ENCODE measurements at places on chromosomes 11 and 22. TPM values are rescaled to one million over a fixed set of nuclear protein-coding genes. Genes with fewer than 3 reads are reported as not detected.

LINC01488 gene
- not detected for total RNA-seq

- peaks cover 59% of the 10 kb centered on the region for H3K4me1 ChIP-seq
- no peaks in the 10 kb centered on the region for H3K36me3 ChIP-seq
- H3K4me3 ChIP-seq: no peak overlapping the region
These were observed 37.7 kb upstream of the BLID start for GRCh38 chr11:122153746-122154145.

DNA sequence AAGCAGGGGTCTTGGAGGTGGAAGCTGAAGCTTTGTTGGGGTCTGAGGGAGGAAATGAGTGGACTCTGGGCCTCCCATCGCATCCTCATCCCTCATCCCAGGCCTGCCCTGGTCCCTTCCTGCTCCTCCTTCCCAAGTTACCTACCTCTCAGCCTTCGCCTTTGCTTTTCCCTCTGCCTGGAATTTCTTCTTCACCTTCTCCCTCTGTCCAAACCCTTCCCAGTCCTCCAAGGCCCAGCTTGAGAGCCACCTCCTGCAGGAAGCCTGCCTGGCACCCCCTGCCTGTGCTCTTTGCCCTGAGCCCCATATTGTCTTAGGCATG, 2.1 kb upstream of the NUDT8 start:
- H3K27ac ChIP-seq: no peak overlapping the region
- H3K4me1 ChIP-seq: peaks cover 17% of the 10 kb centered on the region
- H3K4me3 ChIP-seq: peak overlapping the region; percentile 85
- peaks cover under 1% of the 10 kb centered on the region for H3K36me3 ChIP-seq

DNA sequence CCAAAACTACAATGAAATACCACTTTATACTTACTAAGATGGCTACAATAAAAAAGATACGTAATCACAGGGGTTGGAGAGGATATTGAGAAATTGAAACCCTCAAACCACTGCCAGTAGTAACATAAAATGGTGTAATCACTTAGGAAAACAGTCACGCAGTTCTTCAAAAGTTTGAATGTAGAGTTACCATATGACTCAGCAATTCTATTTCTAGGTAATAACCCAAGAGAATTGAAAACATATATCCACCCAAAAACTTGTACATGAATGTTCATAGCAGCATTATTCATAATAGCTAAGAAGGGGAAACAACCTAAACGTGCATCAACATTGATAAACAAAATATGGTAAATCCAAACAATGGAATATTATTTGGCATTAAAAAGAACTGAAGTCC, 24.4 kb upstream of the PSMA1 start:
- H3K4me1 ChIP-seq: peaks cover 21% of the 10 kb centered on the region
- H3K27me3 ChIP-seq: no peaks in the 10 kb centered on the region
- H3K4me3 ChIP-seq: no peak overlapping the region

DNA sequence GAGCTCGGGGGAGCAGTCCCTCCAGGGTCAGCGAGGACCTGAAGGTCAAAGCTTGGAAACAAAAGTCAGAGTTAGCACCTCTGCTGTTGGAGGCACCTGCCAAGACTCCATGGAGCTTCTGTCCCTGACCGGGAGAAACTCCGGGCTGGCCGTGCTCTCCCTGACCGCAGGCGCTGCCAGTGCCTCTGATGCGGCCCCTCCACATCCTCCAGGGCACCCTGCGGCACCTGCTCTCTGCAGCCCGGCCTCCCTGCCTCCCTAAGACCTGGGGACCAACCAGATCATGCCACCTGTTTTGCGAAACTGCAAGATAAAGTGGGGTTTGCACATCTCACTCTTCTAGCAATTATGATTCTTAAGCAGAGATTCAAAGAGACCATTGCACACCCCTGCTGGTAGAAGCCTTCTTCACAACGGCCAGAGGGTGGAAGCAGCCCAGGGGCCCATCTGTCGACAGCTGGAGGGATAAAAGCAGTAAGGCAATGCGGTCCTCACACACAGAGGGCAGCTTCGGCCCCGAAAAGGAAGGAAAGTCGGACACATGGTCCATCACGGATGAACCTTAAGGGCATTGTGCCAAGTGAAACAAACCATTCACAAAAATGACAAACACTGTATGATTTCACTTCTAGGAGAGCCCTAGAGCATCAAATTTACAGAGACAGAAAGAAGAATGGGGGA, 477.1 kb downstream of the BRD1 start:
- H3K4me1 ChIP-seq: no peaks in the 10 kb centered on the region
- no peak overlapping the region for H3K27ac ChIP-seq
- DNase-seq: no peak
- no peaks in the 10 kb centered on the region for H3K36me3 ChIP-seq
- H3K27me3 ChIP-seq: peaks cover under 1% of the 10 kb centered on the region
- H3K4me3 ChIP-seq: no peak overlapping the region

DNA sequence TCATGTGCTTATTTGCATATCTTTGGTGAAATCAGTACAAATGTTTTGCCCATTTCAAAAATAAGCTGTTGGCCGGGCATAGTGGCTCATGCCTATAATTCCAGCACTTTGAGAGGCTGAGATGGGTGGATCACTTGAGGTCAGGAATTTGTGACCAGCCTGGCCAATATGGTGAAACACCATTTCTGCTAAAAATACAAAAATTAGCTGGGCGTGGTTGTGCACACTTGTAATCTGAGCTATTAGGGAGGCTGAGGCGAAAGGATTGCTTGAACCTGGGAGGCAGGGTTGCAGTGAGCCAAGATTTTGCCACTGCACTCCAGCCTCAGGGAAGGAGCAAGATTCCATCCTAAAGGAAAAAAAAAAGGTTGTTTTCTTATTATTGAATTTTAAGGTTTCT, 136.0 kb downstream of the SWAP70 start:
- H3K27ac ChIP-seq: no peak overlapping the region
- no peak overlapping the region for H3K4me3 ChIP-seq
- H3K36me3 ChIP-seq: peaks cover 4% of the 10 kb centered on the region
- no peaks in the 10 kb centered on the region for H3K27me3 ChIP-seq
- peaks cover 6% of the 10 kb centered on the region for H3K4me1 ChIP-seq
- DNase-seq: no peak

- H3K36me3 ChIP-seq: no peaks in the 10 kb centered on the region
- no peak overlapping the region for H3K4me3 ChIP-seq
- H3K27me3 ChIP-seq: no peaks in the 10 kb centered on the region
- H3K27ac ChIP-seq: no peak overlapping the region
- peaks cover 6% of the 10 kb centered on the region for H3K4me1 ChIP-seq
These were observed 1786.5 kb upstream of the RAG2 start for GRCh38 chr11:38384568-38384967.

MMP7 gene
- total RNA-seq: not detected

DNA sequence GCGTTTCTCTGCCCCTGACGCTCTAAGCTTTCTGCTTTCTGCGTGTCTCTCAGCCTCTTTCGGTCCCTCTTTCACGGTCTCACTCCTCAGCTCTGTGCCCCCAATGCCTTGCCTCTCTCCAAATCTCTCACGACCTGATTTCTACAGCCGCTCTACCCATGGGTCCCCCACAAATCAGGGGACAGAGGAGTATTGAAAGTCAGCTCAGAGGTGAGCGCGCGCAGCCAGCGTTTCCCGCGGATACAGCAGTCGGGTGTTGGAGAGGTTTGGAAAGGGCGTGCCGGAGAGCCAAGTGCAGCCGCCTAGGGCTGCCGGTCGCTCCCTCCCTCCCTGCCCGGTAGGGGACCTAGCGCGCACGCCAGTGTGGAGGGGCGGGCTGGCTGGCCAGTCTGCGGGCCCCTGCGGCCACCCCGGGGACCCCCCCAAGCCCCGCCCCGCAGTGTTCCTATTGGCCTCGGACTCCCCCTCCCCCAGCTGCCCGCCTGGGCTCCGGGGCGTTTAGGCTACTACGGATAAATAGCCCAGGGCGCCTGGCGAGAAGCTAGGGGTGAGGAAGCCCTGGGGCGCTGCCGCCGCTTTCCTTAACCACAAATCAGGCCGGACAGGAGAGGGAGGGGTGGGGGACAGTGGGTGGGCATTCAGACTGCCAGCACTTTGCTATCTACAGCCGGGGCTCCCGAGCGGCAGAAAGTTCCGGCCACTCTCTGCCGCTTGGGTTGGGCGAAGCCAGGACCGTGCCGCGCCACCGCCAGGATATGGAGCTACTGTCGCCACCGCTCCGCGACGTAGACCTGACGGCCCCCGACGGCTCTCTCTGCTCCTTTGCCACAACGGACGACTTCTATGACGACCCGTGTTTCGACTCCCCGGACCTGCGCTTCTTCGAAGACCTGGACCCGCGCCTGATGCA, at the start of gene MYOD1:
TSS of gene MYOD1 (plus strand) at position 544 of the 910 bp plus-strand sequence. CDS start at position 756, 212 bp downstream.
- H3K36me3 ChIP-seq: no peaks in the 10 kb centered on the region
- DNase-seq: no peak
- H3K27ac ChIP-seq: no peak within 1 kb of the TSS
- H3K4me3 ChIP-seq: peak within 1 kb of the TSS; percentile 22

DNA sequence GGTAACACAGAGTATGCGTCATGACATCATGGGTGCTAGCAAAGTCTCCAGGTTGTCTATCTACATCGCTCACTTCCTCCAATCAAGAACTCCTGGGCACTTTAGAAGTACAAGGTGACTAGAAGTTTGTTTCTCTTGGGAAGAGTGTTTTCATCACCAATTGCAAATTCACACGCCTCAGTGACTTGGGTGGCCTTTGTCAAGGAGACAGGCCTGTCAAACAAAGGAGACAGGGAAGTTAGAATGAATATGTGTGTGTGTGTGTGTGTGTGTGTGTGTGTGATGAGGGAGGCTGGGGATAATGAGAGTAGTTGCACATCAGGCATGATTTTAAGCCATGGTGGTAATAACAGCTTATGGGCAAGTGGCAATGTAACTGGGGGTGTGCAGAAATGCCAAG, 953.2 kb downstream of the OPCML start:
- DNase-seq: no peak
- H3K4me3 ChIP-seq: no peak overlapping the region
- H3K4me1 ChIP-seq: peaks cover 8% of the 10 kb centered on the region
- no peaks in the 10 kb centered on the region for H3K36me3 ChIP-seq
- no peaks in the 10 kb centered on the region for H3K27me3 ChIP-seq

DNA sequence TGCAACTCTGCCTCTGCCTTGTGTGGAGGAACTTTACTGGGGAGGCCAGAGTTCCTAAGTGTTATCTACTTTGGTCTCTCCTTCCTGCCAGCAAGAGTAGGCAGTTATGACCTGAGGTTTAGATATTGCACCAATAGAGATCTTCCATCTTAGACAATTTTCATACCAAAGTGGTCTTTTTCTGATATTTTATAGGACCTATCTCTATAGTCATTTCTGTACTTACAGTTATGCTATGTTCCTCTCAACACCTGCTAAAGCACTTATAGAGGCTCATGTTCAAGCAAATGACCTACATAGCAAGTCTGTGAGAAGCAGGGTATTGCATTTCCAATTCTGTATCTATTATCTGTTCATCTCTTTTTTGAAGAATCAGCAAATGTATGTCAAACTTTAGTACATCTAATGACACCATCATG, 80.8 kb downstream of the HORMAD2 start:
- peaks cover 15% of the 10 kb centered on the region for H3K27me3 ChIP-seq
- no peak for DNase-seq
- H3K4me1 ChIP-seq: peaks cover 4% of the 10 kb centered on the region
- H3K27ac ChIP-seq: no peak overlapping the region
- H3K4me3 ChIP-seq: no peak overlapping the region
- no peaks in the 10 kb centered on the region for H3K36me3 ChIP-seq

GRCh38 chr11:11267312-11267711, 85.7 kb downstream of the CSNK2A3 start:
- H3K4me1 ChIP-seq: peaks cover 8% of the 10 kb centered on the region
- H3K4me3 ChIP-seq: no peak overlapping the region
- no peaks in the 10 kb centered on the region for H3K36me3 ChIP-seq
- no peaks in the 10 kb centered on the region for H3K27me3 ChIP-seq
- H3K27ac ChIP-seq: no peak overlapping the region

GRCh38 chr11:40100781-40101180, 1358.7 kb downstream of the LRRC4C start:
- no peaks in the 10 kb centered on the region for H3K27me3 ChIP-seq
- no peak overlapping the region for H3K27ac ChIP-seq
- peaks cover 9% of the 10 kb centered on the region for H3K4me1 ChIP-seq
- DNase-seq: no peak
- H3K4me3 ChIP-seq: no peak overlapping the region

HOATZ gene
- not detected for total RNA-seq

IFITM1 gene
- 2.0 TPM for total RNA-seq
